Activated CD4-positive, alpha-beta T cell treated with anti-CD3 and anti-CD28 coated beads, Interleukin-2, amount 10 ng/mL, durations not matched to agents 7 days and 5 days (primary cell): ENCODE measurements at places on chromosomes 6 and 20.

GRCh38 chr6:79570129-79571029 is 33.1 kb upstream of the LCA5 start:
- peak; percentile 10 for DNase-seq

DNA sequence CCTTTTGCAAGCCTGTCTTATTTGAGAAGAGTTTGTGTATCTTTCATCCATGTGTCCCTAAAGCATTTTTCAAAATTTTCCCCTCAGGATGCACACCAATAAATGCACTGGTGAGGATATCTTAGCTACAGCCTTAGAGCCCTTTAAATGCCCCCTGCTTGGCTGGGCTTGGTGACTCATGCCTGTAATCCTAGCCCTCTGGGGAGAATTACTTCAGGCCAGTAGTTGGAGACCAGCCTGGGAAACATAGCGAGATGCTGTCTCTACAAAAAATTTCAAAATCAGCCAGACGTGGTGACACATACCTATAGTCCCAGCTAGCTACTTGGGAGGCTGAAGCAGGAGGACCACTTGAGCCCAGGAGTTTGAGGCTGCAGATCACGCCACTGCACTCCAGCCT is 33.8 kb upstream of the PLCB4 start:
- DNase-seq: no peak

DNA sequence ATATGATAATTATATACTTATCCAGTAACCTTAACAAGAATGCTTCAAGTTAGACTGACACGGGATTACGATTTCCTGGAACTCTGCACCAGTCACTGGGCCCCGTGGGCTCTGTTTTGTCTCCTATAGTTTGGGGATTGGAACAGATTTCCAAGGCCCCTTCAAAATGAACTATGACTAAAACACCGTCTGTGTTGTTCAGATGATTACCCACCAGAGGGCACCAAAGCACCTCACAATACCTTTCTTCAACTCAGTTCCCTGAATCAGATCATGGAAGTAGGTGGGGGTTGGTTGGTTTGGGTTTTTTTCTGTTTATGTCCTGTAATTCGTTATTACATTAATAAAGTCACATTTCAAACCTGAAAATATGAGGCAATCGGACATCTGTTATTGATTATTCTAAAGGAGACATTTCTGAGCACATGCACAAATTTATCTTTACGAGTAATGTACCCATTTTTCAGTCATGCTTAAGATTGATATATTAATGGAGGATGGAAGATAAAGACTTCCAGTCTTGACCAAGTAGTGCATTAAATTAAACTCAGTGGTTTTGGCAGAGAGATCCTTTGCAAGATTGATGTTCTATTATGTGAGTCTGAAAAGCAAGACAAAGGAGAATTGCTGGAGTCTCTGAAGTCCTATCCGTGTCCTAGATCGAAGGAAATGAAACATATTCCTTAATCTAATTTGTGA is 112.0 kb upstream of the COL21A1 start:
- DNase-seq: peak; percentile 68

- no peak for DNase-seq
Measured at GRCh38 chr6:137840252-137840651, 26.8 kb upstream of the TNFAIP3 start.

DNA sequence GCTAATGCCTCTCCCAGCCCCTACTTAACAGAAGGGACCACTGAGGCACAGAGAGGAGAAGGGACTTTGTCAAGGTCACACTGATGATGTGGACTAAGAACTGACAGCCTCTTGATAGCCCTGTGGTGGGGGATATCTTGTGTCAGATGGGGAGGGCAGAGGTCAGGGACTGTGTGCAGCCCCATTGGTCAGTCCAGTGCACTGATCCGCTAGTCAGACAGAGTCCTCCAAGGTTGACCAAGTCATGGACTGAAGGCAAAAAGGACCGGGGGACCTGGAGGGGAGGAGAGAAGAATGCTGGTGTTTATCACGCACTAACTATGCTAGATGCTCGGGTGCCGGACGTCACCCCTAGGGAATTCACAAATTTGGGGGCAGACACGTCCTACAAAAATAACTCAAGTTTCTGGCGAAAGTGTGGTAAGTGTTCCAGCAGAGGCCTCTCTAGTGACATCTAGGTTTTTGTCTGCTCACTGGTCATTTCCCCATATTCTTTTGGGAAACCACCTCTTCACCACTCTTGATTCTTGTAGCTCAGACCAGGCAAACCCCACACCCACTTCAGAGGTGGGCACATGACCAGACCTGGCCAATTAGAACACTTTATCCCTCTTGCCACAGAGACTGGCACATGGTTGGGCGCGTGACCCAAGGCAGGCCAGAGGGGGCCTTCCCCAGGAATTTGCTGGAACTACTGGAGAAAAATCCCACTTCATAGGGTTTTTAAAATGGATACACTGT is 21.0 kb downstream of the TCF15 start:
- no peak for DNase-seq

DNA sequence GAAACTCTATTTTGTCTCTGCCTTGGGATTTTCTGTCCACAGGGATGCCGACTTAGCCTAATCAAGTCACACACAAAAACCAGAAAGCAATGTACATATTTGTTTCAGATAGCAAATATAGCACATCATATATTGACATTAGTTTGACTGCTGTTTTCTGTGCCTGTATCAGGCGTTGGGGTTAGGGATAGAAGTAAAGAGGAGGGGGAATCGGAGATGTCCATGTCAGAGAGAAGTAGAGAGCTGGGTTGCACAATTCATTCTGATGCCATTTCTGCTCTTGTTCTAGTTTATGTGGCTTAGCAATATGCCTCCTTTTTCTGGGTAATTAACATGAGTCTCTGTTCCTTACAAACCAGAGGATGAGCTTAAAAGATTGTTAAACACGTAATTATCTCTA is 14.7 kb upstream of the IPCEF1 start:
- DNase-seq: no peak

GRCh38 chr6:138484018-138484731 is 15.1 kb downstream of the NHSL1 start:
- DNase-seq: no peak

GRCh38 chr20:32652739-32653526 is 20.8 kb downstream of the C20orf203 start:
- DNase-seq: peak; percentile 89

DNA sequence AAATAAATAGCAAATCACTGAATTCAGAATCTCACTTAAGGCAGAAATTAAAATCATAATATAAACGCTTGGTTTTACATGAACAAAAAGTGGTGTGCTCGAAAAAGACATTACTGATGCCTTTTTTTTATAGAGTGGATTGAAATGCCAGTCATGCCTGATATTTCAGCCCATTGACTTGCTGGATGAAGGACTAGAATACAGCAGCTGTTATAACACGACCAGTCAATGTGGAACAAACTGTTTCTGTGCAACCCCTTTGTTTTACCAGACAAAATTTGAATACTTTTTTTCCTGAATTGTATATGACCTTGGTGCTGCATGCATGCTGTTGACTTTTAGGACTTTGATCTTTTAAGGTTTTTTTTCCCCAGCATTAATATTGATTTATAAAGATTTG is 150.0 kb downstream of the QKI start:
- no peak for DNase-seq

GRCh38 chr6:155309150-155309549 is 5.1 kb downstream of the TFB1M start:
- no peak for DNase-seq

DNA sequence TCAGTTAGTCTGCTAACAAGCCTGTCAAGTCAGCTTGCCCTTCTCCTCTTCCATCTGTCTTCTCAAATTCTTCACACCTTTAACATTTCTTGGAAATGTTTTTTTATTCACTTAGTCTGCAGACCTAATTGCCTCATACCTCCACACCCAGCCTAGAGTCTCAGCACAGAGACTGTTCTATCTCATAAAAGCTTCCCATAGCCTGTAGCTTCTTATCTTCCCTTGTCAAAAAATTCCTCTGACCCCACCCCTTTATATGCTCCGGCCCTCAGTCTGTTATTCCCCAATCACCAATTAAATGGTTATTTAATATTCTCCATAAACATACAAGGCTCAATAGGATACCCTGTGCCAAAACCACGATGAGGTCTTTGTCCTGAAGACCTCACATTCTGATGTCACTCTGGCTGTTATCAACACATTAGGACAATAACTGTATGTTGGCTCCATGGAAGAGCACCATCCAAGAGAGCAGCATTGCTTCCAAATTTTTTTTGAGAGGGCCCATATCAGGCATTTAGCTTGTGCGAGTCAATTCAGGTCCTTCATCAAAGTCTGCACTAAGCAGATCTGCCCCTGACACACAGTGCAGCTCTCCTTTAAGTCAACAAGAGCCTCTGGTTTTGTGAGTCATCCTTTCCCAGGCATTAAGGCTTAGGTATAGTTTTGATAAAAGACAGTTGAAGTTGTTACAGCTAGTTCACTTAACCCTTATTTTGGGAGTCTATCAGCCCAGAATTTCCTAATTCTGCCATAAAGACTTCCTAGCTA is 83.2 kb upstream of the TBX18 start:
- DNase-seq: no peak

GRCh38 chr6:167898673-167899311 is 72.1 kb downstream of the AFDN start:
- DNase-seq: no peak

GRCh38 chr6:72348926-72349325 is 272.9 kb upstream of the KCNQ5 start:
- DNase-seq: no peak

DNA sequence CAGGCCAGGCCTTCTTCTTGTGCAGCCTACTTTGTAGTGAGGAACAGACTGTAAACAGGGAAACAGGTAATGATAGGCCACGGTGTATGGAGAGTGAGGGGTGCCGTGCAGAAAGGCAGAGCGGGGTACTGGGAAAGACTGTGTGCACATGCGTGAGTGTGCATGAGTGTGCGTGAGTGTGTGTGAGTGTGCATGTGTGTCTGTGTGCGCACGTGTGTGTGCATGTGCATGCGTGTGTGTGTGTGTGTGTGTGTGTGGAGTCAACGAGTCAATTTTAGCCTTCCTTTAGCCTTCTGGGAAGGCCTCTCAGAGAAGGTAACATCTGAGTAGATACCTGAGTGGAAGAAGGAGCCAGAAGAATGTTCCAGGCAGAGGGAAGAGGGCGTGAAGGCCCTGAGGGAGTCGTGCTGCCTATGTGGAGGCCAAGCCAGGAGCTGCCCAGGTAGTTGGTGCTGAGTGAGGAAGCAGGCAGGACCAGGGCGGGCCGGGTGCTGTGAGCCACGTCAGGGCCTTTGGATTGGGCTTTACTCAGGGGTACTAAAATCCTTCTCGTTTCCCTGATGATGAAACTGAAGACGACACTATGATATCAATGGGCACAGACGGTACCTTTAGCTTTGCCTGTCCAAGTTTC is 6.3 kb downstream of the APCDD1L start:
- no peak for DNase-seq

GRCh38 chr20:10540636-10541493 is 105.8 kb downstream of the SLX4IP start:
- no peak for DNase-seq

- no peak for DNase-seq
Measured at GRCh38 chr6:131004936-131005335, 58.1 kb downstream of the EPB41L2 start.

GRCh38 chr6:116461932-116462885 is 1.0 kb downstream of the CALHM6 start:
- DNase-seq: peak; percentile 63

- no peak for DNase-seq
Measured at GRCh38 chr6:160379466-160379865, 31.3 kb downstream of the SLC22A3 start.

DNA sequence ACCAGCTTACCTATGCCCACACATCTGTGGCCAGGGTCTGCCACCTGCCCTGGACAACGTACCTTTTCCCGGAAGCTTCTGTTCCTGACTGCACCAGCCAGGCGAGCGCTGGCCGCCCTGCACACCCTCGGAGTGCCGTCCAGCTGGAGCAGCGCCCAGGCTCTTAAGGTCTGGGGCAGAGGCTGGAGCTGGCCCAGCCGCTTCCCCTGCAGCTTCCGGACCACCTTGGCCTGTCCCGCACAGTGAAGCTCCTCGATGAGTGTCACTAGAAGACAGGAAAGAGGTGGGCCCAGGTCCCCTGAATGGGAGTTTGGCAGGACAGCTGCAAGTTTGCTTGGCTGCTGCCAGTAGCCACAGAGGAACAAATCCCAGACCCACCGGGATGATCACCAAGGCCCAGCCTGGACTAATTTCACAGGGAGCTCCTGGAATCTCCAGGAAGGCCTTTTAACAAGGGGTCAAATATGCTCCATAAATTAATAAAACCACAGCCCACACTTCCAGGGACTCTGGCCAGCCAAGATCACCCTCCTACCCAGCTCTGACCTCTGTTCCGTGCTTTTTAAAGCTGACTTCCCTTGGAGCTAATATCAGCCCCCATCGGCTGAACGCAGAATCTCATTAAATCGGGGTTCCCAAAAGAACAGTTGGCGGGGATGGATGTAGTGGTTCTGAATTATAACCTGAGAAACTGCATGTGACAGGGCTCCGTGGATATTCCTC is 82.3 kb downstream of the PTPN1 start:
- no peak for DNase-seq

DNA sequence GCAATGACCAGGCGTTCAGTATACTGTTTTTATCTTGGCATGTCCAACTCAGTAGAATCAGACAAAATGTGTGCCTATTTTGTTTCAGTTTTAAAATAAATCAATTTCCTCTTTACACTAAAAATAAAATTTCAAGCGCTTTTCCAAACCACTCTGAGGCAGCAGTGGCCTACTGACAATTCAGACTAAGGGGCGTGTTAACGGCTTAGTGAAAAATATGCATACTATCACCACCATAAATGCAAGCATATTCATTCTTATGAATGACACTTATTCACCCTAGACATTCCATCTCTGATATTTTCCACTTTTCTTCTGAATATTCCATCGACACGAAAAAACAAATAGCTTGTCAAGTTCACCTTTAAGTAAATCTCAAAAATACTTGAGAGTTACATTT is 7.5 kb downstream of the TBX18 start:
- no peak for DNase-seq

- no peak for DNase-seq
Measured at GRCh38 chr6:118685823-118686449, 34.5 kb upstream of the CEP85L start.

- DNase-seq: no peak
Measured at GRCh38 chr6:20565342-20565741, 31.1 kb downstream of the CDKAL1 start.

GRCh38 chr6:112179631-112180030 is 74.7 kb downstream of the LAMA4 start:
- DNase-seq: no peak

DNA sequence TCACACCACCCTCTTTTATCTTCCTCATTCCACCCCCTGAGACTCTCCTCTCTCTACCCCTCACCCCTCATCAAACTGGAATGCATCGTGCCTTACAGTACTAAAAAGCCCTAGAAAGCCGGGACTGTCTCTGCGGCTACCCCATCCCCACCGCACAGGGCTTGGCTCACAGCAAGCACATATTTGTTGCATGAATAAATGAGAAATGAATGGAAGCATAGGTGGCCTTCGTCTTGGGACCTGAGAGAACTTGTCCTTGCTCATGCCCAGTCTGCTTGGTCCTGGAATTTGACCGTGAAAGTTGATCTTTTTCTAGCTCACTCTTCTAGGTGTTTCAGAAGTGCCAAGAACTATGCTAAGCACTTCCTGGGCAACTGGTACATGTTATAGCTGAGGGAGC is 53.3 kb downstream of the APCDD1L start:
- no peak for DNase-seq

GRCh38 chr20:45283551-45284057 is 23.0 kb upstream of the RBPJL start:
- DNase-seq: no peak
